ENCODE measurements at places on chromosomes 6 and 20.
A peak's percentile ranks its signal among the peaks of the same experiment; 100 is the strongest.

GRCh38 chr6:151180330-151181048 lies 59.3 kb upstream of the AKAP12 start:
- DNase-seq, result no peak

DNA sequence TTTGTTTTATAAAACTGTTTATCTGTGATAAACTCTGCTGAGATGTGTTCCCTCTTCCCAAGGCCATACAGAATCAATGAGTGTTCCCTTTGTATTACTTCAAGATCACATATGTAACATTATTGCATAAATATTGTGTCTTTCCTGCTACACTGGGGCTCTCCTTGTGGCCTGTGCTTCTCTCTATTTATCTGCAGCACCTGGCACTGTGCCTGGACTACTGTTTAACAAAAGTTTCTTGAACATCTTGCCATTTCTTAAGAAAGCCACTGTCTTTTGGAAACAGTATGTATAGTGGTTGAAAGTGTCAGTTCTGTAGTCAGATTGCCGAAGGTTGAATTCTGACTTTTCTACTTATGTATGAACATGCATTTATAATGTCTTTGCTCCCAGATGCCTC lies 169.0 kb upstream of the SCGN start:
- DNase-seq, result no peak

- DNase-seq, result no peak
Observed at GRCh38 chr20:46816886-46817638, 77.6 kb upstream of the EYA2 start.

DNA sequence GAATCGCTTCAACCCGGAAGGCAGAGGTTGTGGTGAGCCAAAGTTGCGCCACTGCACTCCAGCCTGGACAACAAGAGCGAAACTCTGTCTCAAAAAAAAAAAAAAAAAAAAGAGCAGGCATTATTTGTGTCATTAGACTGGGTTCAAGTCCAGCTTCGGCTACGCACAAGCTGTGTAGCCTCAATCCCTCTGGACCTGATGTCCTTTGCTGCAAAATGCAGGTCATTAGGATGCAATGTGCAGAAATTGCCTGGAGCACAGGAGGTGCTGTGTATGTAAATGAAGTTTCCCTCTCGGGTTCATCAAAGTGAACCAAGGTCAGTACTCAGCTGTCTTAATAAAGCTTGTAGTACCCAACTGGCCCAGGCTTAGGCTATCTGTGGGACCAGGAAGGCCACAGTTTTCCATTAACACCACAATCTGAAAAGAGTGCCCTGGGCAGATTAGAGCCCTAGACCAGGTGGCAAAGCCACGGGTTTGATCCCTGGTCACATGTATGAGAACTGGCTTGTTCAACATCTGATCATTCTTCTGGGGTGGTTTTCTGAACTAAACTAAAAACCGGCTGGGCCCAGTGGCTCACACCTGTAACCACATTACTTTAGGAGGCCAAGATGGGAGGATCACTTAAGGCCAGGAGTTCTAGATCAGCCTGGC lies 155.3 kb downstream of the ZMYND8 start:
- DNase-seq, result no peak

DNA sequence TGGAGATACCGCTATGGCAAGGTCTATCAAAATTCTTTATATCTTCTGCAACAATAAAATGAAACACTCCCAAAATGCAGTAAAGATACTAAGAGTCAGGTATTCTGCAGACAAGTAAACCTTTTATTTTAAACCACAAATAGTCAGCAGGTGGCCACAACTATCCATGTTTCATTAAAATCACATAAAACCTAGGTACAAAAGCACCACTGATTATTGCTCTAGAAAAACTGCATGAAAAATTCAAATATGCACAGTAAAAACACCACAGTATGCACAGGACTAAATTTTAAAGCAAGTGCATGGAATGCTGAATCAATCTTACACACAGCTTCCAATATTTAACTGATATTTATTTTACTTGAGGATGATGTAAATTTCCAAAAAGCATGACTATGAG lies 33.3 kb downstream of the HMGN3 start:
- no peak for DNase-seq

GRCh38 chr6:150835620-150836019 lies 29.9 kb upstream of the MTHFD1L start:
- no peak for DNase-seq

DNA sequence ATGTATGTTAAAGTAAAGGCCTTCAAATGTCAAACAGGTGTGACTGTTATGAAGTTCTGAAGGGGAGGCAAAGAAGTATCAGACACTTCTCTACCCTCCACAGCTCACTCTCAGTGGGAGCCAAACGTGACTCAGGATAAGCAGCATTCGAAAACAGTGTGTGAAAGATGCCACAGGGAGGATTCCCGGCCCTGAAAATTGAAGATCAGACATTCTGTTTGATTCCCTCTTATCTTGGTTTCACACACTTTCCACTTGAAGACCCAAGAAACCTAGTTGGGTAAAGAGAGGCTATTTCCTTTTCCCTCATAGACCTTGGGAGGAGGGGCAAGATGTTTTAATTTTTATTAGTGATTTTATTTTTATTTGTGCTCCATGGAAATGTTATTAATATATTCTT lies 164.2 kb upstream of the SUPT3H start:
- DNase-seq, result no peak

GRCh38 chr6:169783401-169783800 lies 32.0 kb downstream of the ERMARD start:
- no peak for DNase-seq

GRCh38 chr6:17886891-17887290 lies 100.5 kb downstream of the KIF13A start:
- no peak for DNase-seq

DNA sequence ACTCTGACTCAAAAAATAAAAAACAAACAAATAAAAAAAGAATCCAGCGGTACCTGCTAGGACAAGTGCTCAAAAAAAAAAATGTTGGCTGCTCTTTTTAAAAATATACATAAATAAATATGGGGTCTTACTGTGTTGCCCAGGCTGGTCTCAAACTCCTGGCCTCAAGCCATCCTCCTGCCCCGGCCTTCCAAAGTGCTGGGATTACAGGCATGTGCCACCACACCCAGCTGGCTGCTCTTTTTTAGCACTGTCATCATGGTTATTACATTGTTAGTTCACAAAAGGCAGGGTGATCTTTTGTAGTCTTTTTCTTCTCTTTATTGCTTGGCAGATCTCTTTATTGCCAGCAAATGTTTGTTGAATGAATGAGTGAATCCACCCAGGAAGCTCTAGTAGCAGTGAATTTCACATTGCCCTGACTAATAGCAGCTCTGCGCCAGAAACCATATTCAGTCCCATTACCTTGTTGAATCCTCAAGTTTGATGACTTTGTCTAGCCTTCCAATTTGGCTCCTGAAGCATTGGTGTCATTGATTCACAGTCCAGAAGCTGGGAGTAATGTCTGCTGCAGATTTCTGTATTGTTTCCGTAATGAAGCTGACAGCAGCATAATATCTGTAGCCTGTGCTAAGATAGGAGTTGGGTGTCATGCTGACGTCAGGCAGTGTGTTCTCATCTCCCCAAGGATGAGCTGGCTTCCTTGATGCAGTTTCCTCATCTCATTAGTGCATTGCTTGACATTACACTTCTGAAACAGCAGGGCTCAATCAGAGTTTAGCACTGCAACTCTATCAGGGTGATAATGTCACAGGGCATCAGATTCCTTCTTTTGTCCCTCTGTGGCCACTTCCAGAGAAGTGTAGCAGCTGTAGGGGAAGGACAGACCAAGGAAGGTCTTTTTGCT lies 84.9 kb upstream of the TGM3 start:
- DNase-seq, result peak; percentile 31

- DNase-seq, result no peak
Observed at GRCh38 chr20:56773749-56774148, 144.6 kb downstream of the TFAP2C start.

- DNase-seq, result no peak
Observed at GRCh38 chr6:44446626-44447300, 59.3 kb downstream of the CDC5L start.

DNA sequence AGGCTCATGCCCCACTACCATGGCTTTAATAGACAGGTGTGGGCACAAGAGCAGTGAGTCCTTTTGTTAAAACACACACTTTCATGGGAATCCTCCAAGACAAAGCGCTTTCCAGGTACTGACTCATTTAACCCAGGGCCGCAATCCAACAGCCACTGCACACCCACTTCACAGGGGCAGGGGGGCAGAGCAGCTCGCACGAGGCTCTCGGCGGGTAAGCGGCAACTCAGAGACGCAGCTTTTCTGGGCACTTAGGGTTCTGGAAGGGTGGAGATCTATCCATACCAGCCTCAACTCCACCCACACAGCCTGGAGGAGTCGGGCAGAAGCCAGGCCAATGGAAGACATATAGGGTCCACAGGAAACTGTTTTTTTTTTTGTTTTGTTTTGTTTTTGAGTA lies 28.6 kb downstream of the PSMG4 start:
- no peak for DNase-seq

DNA sequence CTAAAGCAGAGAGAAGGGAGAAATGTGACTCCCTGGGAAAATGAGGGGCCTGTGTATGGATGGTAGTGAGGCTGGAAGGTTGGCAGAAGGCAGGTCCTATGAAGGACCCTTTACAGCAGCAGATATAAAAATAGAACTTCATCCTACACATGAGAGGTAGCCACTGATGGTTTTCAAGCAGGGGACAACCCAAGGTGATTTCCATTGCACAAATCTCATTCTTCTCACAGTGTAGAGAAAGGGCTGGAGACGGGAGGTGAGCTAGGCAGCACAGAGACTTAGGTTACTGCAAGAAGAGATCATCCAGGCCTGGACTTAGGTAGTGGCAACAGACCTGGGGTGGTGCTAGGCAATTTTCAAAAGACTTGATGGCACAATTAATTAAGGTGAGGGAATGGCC lies 30.7 kb downstream of the TRAM2 start:
- DNase-seq, result no peak

DNA sequence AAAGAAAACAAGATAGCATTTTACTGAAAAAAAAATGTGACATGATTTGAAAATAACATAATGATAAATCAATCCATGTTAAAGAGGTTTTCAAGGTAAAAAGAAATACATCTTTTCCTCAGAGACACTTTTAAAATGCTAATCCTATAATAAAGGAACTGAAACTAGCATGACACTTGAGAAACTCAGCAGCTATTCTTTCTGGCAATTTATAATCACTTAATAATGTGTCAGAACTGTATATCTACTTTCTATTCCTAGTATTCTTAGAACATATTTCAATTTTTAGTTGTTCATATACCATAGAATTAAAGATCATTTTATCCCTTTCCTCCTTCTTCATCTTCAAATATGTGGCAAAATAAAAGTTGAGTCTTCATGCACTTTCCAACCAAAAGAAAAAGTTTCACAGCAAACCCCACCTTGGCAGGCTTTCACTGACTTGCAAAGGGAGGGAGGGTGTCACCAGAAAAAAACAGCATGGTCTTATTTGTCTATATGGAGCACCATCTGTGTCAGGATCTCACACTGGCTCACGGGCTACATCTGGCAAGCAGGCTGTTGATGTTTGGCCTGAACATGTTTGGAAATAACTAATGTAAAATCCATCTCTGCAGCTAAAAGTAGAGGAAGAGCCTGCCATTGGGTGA lies 48.5 kb downstream of the FHL5 start:
- DNase-seq, result no peak

- no peak for DNase-seq
Observed at GRCh38 chr20:51797357-51798025, 4.8 kb downstream of the SALL4 start.

- DNase-seq, result no peak
Observed at GRCh38 chr20:40323361-40323794, 365.7 kb downstream of the MAFB start.

DNA sequence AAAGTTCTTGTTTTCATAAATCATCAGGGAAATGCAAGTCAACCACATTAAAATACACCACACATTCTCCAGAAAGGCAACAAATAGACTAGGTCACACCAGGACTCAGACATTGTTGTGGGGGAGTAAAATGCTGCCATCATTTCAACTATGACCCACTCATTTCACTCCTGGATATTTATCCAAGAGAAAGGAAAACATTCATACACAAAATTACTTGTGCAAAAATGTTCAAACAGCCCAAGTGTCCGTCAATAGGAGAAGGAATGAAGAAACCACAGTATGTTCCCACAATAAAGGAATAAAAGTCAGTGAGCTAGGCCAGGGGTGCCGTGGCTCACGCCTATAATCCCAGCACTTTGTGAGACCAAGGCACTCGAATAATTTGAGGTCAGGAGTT lies 81.5 kb upstream of the QKI start:
- DNase-seq, result no peak

DNA sequence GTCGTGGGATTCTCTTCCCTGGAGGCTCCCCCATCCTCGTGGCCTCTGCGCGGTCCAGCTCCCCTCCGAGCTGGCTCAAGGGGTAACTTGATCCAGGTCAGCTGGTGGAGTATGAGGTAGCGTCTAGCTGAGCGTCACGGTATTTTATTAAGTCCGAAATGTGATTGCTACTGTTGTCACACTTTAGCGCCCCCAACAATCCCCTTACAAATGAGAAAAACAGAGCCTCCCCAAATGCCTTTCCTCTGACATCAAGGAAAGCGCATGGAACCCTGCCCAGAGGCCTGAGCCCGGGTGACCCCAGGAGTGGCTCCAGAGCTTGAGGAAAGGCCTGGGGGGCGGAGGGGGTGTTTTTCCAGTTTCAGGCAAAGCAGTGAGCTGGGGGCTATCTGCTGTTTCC lies 192.4 kb downstream of the ZMYND8 start:
- DNase-seq, result no peak

- no peak for DNase-seq
Observed at GRCh38 chr6:56242346-56242745, 5.0 kb downstream of the COL21A1 start.

GRCh38 chr6:38225766-38226165 lies 406.2 kb downstream of the ZFAND3 start:
- no peak for DNase-seq

DNA sequence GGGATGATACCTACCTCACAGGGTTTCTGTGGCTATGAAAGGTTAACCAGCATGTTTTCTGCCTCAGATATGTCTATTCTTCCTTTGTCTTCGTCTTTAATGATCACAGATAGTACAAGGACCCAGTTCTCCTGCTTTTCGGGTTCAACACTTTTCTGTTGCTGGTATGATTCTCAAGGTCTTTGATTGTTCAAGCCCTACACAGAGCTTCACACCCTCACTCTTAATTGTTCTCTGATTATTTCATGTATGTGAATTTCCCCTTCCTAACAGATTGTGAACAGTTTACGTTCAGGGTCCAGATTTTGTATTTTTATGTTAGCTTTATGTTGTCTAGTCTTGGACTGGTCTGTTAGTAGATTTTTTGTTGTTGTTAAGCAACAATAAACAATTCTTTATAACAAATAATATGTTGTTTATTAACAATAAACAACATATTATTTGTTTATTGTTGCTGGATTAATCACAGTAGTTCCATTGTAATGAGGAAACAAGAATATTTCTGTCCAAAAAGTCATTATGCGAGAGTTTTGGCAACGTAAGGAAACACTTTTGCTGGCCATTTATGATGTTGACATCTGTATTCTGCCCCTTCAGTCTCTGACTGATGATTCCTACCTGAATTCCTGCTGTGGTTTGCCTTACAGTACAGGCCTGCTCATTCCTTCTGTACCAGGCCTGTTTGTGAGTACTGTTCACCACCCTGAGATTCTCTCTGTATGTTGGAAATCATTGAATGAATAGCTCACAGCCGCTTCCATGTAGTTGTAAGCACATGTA lies 27.2 kb upstream of the TULP4 start:
- DNase-seq, result no peak

All from left ventricle myocardium superior (tissue), 1 donor.